Stimulated activated CD4-positive, alpha-beta T cell treated with anti-CD3 and anti-CD28 coated beads, Interleukin-4, amount 100 ng/mL, for 4 hours (primary cell): ENCODE measurements at places on chromosomes 1 and 21.

GRCh38 chr1:232499188-232499587, 130.7 kb downstream of the SIPA1L2 start:
- no peak for DNase-seq

DNA sequence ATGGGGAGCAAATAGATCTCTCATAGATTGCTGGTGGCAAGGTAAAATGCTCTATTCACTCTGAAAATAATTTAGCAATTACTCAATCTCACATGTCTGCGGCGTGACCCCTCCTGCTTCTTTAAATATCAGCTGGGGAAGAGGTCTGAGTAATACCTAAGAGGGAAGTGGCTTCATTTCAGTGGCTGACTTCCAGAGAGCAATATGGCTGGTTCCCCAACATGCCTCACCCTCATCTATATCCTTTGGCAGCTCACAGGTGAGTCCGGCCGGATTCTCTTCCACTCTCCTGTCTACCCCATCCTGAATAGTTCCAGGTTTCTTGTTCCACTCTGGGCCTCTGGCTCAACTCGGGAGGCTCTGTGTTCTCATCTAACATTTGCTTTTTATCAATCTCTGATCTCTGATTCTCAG, at the start of gene SLAMF7:
SLAMF7 (plus strand) TSS at position 150 of the 414 bp plus-strand sequence; CDS start at position 205, 55 bp downstream.
- no peak for DNase-seq

GRCh38 chr1:230345139-230345885, 80.8 kb downstream of the PGBD5 start:
- no peak for DNase-seq

DNA sequence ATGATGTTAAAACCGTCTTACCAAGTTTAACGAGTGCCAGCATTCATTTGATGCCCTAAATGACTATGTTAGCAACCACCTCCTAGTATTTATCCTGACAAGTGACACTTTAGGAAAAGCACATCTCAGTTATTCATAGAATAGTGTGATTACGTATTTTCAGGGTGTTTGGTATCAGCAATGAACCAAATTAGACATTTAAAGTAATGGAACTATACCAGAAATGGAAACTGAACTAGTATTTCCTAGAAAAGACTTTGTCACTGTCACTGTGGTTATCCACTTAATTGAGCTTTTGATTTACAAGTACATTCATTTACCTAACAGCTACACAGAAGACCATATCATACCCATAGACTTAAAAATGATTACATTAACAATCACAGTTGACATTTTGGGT, 3.6 kb upstream of the IL12RB2 start:
- DNase-seq = no peak

GRCh38 chr1:23699280-23700179, 7.9 kb downstream of the RPL11 start:
- no peak for DNase-seq

GRCh38 chr21:26900980-26901379, 55.8 kb upstream of the ADAMTS1 start:
- DNase-seq = no peak

GRCh38 chr1:103561643-103562395, 9.6 kb upstream of the AMY2B start:
- no peak for DNase-seq

DNA sequence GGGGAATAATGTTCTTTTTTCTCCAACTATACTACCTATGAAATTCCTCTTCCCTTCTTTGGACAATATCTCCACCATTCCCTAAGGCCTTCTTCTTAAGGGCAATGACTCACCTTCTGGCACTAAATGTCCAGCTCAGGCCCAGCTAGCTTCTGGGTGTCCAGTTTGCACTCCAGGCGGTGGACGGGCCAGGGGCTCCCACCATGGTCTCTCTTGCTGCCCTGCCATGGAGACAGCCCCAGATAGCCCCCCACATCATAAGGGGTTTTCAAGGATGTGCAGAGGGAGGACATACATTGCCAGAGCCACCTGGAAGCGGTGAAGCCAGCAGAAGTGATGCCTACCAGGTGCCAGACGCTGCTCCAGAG, 43.8 kb downstream of the C1orf198 start:
- no peak for DNase-seq

GRCh38 chr21:14699433-14700407, 153.6 kb upstream of the SAMSN1 start:
- no peak for DNase-seq

GRCh38 chr1:183593356-183593755, 3.1 kb upstream of the NCF2 start:
- no peak for DNase-seq

DNA sequence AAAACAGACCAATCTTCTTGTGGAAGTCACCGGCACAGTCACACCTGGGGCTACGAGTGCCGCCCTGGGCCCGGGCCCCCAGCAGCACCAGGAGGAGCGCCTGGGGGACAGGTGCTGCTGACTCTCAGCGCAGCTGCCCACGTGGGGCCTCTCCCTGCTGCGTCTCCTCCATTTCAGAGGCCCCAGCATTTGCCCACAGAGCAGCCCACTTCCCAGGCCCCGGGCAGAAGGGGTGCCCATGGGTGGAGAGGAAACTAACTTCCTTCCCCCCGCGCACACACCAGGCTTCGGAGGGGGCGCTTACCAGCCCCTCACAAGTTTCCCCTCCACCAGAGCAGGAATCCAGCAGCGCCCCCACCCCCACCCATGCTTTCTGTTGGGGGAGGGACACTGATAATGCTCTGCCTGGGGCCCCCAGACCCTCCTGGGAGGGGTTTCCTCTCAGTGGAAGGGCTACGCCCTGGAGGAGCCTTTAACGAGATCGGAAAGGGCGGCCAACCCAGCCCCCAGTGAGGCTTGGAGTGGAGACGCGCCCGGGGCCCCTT, 440 bp downstream of the TNFRSF25 start:
- DNase-seq = peak; percentile 54
